ENCODE measurements at places on chromosomes 1 and 21. TPM values are rescaled to one million over a fixed set of nuclear protein-coding genes. Genes with fewer than 3 reads are reported as not detected.

Gene DCST1
- total RNA-seq, result not detected

Gene CFAP74
- 1.8 TPM for total RNA-seq

Gene TCHH
- 0.23 TPM for total RNA-seq

Gene FMOD
- total RNA-seq, result 0.92 TPM

Gene SCYL3
- total RNA-seq, result 8.5 TPM

Gene OR2L13
- 5.5 TPM for total RNA-seq

Gene HSPG2
- total RNA-seq, result 6.0 TPM

Gene C1QTNF12
- total RNA-seq, result not detected

Gene BCAN
- 219 TPM for total RNA-seq

Gene FCGR3A
- total RNA-seq, result 11.1 TPM

Gene CR1
- 0.46 TPM for total RNA-seq

Gene GPR52
- 5.8 TPM for total RNA-seq

Gene RAB29
- total RNA-seq, result 4.6 TPM

Gene HS2ST1
- total RNA-seq, result 49.1 TPM
